AG08395 (cell line): ENCODE measurements at places on chromosomes 16 and 17.

DNA sequence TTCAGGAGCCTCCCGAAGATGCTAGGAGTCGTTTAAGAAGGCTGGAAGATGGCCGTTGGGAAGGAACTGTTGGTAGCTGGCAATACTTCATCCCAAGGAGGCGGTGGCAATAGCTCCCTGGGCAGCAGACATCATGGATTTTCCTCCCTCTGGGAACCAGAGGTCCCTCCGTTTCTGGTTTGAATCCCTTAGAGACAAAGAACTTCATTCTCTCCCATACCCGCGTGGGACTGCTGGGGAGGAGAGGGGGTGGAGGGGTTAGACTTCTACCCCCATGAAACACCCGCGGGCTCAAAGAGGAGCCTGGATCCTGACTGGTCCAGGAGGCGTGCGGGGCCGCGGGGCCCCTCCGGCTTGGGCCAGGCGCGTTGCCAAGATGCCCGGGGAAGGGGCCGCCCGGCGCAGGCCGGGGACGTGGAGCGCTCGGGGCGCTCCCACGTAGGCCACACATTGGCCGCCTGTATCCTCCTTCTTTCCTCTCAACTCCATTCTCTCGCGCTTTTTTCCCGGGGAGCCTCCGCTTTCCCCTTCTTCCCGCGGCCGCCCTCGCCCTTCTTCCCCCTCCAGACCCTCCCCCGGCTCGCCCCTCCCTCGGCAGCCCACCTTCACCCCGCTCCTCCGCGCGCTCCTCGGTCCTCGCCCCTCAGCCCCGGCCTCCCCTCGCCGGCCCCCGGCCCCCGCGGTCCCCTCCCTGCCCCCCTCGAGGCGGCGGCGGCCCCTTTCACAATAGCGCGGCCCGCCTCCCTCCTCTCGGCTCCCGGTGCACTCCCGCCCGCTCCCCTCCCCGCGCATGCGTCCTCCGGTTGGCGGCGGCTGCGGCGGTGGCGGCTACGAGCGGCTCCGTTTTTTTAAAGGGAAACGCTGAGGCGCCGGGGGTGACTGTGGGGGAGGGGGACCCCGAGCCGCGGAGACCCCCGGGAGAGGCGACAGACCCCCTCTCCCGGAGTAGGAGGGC is at the start of gene MSL1:
TSS of gene MSL1 (plus strand) at position 791 of the 955 bp plus-strand sequence. CDS start 642 bp downstream, outside the sequence.
- peak; percentile 96 for DNase-seq

GRCh38 chr17:48841395-48841831 is 10.6 kb downstream of the CALCOCO2 start:
- DNase-seq: peak; percentile 57

- DNase-seq: no peak
Measured at GRCh38 chr17:69577098-69577497, 162.6 kb downstream of the MAP2K6 start.

- DNase-seq: no peak
Measured at GRCh38 chr17:43868226-43868994, 21.4 kb downstream of the CD300LG start.

DNA sequence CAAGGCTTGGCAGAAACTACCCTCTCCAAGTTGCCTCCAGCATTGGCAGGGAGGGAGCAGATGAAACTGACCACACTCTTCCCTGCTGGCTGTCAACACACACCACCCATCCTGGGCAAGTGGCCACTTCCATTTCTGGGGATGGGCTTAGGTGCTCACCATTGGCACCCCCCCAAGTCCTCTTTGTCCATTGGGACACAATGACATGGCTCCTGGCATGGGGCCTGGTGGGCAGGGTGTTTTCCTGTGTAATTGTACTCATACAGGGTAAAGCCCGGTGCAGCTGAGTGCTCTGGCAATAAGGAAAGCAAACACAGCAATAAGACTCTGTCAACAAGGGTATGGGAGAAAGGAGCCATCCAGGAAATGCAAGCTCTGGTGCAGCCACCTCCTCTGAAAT is 22.6 kb downstream of the SCNN1B start:
- no peak for DNase-seq
